Retina (tissue), 1 donor: ENCODE measurements at places on chromosomes 5 and 9.

- DNase-seq: no peak
Measured at GRCh38 chr9:113471566-113471965, 8.0 kb downstream of the RGS3 start.

- no peak for DNase-seq
Measured at GRCh38 chr9:65458992-65459391, 174.0 kb upstream of the FOXD4L5 start.

GRCh38 chr5:153122403-153122802 lies 368.1 kb upstream of the GRIA1 start:
- no peak for DNase-seq

DNA sequence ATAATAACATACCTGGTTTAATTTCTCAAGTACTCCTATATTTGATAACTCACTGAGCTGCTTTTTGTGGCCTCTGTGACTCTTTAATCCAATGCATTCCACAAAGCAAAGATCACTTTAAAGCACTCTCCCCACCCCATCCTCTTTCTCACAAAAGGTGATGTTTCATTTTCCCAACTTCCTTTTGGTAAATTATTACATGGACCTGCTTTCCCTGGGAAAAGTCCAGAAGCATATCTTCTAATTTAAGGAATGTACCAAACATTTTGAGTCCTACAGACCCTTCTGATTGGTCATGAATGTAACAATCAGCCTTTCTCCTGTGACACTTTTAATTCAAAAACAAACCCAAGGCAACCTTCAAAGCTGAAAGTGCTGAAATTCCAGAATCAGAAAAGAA lies 71.1 kb downstream of the MLLT3 start:
- no peak for DNase-seq

DNA sequence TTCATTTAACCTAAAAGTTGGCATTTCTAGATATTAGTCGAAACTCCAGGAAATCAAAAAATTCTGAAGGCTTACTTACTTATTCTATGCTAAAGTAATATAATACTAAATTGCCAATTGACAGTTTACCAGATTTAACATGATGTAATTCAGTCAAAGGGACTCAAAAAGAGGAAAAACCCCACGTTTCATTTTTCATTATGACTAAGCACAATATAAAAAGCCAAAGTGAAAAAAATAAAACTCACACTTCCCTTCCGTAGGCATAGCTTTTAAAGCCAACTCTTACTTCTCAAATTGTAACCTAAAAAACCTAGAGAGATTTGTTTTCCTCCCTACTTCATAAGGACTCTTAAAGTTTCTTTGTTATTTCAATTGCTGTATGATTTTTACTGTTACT lies 146.6 kb downstream of the RAPGEF6 start:
- DNase-seq: no peak
